ENCODE measurements at places on chromosomes 16 and 17.

DNA sequence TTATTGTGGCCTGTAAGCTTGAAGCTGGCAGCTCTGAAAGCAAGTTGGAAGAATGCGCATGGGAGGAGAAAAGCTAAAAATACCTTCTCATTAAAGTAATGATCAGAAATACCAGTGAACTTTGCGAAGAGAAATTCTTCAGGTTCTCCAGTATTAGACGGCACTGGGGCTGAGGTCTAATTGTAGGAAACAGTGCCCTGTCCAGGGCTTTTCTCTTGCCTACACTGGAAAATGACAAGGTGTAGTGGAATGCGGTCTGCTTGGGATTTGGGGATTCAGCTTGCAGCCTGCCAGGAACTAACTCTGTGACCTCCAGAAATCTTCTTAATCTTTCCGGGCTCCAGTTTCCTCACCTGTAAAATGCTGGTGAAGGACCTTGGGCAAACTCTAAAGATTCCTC lies 53.3 kb upstream of the KCNJ16 start:
- no peak for DNase-seq

GRCh38 chr16:17168181-17168580 lies 302.6 kb downstream of the XYLT1 start:
- no peak for DNase-seq

DNA sequence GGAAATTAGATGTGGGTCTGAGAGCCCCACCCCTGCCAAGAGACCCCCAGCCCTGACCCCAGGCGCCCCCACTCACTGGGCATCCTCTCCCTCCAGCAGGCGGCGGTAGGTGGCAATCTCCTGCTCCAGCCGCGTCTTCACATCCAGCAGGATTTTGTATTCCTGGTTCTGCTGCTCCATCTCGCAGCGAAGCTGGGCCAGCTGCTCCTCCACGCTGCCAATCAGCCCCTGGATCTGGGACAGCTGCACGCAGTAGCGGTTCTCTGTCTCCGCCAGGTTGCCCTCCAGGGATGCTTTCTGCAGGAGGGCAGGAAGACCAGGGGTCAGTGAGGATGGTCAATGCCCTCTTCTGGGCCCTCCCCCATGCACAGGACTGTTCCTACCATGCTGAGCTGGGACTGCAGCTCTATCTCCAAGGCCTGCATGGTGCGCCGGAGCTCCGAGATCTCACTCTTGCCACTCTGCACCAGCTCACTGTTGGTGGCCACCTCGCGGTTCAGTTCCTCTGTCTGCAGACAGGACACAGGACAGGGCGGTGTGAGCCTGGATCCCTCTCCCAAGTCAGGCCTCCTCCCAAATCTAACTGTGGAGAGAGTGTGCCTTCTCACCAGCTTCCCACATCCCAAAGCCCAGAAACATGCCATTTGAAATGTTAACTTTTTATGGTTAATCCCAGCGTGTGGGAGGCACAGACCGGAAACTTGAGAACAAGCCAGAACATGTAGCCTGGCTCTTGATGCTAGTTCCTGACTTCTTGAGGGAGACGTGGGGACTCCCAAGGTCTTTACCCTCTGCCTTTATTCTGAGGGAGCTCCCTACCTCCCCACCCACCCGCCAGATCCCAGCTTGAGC lies 3.6 kb downstream of the KRT17 start:
- DNase-seq: no peak

DNA sequence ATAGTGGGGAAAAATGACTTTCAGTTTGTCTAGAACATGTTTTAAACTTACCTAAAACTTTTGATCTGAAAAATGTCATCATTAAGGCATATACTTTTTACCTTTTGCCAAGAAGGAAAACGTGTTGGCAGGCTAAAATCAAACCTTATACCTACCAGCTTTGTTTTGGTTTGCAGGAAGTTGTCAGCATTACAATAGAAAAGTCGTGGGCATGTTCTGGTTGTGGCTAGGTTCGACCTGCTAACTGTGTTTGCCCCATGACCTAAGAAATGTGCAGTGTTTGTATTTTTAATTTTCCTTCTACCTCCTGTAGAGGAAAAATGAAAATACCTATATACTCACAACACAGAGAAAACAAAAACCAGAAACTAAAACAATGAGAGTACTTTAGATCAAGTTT lies 13.0 kb downstream of the SKAP1 start:
- peak; percentile 23 for DNase-seq

DNA sequence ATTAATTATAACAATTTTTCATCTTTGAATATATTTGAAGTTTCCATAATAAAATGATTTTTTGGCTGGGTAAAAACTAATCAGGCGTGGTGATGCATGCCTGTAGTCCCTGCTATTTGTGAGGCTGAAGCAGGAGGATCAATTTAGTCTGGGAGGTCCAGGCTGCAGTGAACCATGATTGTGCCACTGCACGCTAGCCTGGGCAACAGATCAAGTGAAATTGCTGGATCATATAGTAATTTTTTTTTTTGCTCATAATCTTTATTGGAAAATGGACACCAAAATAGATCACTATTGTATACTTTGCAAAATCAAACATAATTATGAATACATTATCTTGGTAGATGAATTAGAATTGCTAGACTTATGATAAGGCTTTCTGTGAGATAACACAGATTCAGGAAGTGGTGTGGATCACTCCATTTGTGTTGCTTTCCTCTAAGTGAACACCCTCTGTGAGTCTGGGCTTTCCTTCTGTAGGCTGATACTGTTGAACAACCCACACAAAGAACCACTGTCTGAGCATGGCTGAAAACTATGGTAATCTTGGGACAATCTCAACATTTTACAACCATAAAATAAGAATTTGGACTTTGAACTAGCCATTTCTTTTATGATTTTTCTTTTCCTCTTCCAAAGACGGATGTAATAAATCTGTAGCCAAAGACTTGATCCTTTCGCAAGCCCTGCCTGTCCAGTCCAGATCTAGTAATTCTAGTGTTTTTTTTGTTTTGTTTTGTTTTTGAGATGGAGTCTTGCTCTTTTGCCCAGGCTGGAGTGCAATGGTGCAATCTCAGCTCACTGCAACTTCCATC lies 5.6 kb upstream of the ST3GAL2 start:
- no peak for DNase-seq

GRCh38 chr16:11561454-11561805 lies 25.3 kb downstream of the LITAF start:
- no peak for DNase-seq

GRCh38 chr17:4997302-4998026 lies at the start of the genes INCA1 and KIF1C:
INCA1 (minus strand) TSS chr17:4997522; CDS start chr17:4994437, 3,085 bp downstream.
KIF1C (plus strand) TSS chr17:4997950; CDS start chr17:5000247, 2,297 bp downstream.
- DNase-seq: peak; percentile 93

DNA sequence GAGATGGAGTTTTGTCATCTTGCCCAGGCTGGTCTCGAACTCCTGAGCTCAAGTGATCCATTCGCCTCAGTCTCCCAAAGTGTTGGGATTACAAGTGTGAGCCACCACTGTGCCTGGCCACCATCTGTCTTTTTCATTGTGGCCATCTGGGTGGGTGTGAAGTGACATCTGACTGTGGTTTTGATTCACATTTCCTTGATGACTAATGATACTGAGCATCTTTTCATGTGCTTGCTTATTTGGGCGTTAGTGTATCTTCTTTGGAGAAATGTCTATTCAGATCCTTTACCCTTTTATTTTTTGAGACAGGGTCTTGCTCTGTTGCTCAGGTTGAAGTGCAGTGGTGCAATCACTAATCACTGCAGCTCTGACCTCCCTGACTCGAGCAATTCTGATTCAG lies 53.9 kb upstream of the ERN1 start:
- DNase-seq: no peak

DNA sequence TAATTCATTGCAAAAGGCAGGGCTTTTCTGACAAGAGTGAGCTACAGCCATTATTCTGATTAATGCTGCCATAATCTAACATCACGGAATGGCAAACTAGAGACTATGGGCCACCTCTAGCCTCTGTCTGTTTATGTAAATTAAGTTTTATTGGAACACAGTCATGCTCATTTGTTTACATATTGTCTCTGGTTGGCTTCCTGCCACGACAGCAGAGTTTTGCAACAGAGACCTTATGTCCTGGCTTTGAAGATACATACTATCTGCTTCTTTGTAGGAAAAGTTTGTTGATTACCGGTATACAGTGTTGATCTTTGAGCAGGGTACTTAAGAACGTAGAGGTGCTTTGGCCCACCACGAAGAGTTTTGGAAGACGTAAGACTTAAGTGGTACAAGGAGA lies 715.9 kb upstream of the RBFOX1 start:
- no peak for DNase-seq

- no peak for DNase-seq
These were observed 213.4 kb upstream of the GSE1 start for GRCh38 chr16:85399583-85400284.

DNA sequence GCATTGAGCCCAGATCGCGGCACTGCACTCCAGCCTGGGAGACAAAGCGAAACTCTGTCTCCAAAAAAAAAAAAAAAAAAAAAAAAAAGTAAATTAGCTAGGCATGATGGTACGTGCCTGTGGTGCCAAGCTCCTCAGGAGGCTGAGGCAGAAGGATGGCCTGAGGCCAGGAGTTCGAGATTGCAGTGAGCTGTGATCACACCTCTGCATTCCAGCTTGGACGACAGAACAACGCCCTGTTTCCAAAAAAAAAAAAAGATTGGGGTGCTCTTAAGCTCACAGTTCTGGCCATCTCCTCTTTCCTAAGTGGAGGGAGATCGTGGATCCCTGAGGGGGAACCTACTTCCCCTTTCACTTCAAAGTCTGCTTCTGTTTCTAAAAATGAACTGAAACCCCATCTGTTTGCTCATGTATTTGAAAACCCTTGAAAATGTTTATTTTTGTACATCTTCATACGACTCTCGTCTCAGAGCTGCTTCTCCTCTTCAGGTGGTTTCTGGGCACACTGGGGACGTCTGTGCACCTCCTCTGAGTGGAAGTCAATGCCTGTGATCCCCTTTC lies 138.8 kb downstream of the PRKCA start:
- no peak for DNase-seq

DNA sequence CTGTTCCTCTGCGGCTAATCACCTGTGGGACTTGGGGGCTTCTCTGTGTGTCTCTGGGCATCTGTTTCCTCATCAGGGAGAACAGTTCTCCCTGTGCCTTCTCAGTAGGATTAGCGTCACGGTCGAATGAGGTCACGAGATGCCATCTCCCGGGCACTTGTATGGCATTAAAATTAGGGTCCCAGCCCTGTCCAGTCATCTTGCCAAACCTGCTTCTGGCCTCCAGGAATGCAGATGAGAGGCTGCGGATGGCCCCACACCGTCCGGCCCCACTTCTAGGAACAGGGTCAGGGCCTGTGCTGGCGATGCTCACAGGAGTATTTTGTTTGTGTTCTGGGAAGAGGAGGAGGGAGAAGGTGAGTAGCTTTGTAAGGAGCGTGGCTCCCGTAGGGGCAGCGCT lies 58.5 kb downstream of the OR1D5 start:
- DNase-seq: no peak

DNA sequence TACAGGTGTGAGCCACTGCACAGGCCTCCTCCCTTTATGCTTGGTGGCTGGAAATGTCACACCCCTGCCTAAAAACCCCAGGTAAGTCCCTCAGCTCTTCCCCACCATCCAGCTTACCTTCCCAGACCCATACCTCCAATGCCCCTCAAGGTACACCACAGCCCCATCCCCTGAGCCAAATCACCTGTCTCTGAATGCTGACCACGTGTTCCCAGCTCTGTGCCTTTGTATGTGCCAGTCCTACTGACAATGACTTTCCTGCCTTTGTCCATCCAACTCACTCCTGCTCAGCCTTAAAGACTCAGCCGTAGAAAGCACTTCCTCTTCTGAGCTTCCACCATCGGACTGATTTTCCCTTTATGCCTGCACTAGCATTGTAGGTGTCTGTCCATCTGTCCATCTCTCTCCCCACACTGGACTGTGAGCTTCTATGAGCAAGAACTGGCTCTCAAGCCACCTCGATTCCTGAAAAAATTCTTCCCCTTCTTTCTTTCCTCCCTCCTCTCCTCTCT lies 30.7 kb upstream of the GOSR2 start:
- no peak for DNase-seq

GRCh38 chr16:81708266-81709015 lies 70.7 kb upstream of the PLCG2 start:
- DNase-seq: no peak

- DNase-seq: no peak
These were observed 22.6 kb downstream of the CDRT4 start for GRCh38 chr17:15444805-15445204.

DNA sequence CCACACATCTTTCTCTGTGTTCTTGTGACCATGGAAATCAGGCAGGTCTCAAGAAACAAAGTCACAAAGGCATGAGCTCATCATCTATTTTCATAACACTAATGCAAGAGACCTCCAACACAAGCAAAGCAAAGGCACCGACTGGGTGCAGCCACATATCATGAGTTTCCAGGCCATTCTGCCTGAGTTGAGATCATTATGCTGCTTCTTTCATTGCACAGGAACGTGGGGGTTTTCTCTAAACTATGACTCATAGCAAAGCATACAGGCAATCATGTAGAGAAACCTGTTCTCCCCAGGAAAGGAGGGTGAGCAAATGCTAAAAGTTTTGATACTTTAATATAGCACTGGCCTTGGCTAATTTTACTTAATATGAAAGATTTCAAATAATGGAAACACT lies 60.7 kb downstream of the GRIN2A start:
- DNase-seq: no peak

GRCh38 chr16:1953734-1954133 lies 755 bp downstream of the RPL3L start:
- no peak for DNase-seq

All from CD4-positive, alpha-beta T cell treated with Interleukin-17A for 4 hours (primary cell).